ENCODE measurements at places on chromosomes 2 and 18.

GRCh38 chr2:52884761-52885352 lies 882.7 kb upstream of the CHAC2 start:
- no peak for DNase-seq

- no peak for DNase-seq
Measured at GRCh38 chr2:127098711-127099110, 8.2 kb downstream of the BIN1 start.

DNA sequence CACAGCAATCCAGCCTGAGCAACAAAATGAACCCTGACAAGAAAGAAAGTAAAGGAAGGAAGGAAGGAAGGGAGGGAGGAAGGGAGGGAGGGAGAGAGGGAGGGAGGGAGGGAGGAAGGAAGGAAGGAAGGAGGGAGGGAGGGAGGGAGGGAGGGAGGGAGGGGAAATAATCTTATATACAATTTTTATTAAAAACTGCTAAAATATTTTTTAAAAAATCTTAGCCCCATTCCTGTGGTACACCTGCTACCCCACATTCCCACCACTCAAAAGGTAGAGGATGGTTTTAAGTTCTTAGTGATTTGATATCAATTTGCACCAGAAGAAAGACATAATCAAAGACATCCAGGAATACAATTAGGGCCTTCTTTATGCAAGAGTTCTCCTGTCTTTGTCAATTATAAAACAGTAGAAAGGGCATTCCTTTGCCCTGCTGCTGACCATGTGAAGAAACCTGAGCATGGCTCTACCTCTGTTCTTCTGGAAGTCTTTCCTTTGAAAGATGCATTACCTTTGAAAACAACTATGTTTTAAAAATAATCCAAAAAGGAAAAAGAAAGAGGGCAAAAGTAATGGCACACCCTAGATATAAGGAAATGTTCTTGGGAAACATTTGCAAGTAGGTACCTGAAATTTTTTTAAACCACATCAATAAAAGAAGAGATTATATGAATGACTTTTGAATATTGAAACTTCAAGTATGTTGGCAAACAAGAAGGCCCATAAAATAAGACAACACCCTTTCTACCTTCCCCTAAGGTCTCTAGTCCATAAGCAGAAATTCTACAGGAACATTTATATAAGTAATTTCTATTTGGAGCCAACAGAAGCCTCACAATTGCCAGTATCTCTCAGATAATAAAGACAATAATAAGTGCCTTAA lies 33.7 kb upstream of the ACVR2A start:
- DNase-seq: no peak

- DNase-seq: no peak
Measured at GRCh38 chr2:159267921-159268320, 18.6 kb downstream of the WDSUB1 start.

GRCh38 chr18:9321017-9321452 lies 13.5 kb upstream of the TWSG1 start:
- no peak for DNase-seq

DNA sequence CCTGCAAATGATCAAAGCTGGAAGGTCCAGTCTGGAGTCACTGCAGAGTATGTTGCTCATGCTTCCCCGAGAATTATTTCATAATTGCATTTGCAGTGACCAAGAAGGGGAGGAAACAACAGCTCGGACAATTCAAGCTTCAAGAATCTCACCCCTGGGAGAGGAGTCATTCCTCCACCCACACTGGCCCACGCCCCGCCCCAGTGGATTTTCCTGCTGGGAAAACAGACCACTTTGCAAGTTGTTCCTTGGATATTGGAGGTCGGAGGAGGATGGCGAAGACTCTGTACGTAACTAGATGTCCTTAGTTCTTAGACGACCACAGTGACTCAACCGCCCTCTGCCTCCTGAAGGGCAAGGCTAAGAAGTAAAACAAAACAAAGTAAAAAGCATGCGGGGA lies 159.4 kb downstream of the TPO start:
- no peak for DNase-seq

GRCh38 chr2:64342195-64343099 lies 111.5 kb upstream of the LGALSL start:
- no peak for DNase-seq

DNA sequence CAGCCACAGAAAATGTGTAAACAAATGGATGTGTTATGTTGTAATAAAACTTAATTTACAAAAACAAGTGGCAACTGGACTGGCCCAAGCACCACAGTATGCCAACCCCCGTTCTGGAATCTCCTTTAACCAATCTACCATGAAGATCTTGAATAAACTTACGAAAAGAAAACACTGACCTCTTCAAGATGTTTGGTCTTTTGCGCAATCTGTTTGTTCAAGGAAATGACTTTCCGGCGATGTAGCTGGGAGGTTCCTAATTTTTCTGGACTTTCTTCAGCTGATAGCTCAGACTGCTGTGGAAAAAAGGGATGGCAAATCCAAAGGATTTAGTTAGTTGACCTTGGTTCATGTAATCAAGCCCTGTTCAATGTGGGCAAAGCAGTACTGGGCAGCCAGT lies 55.7 kb downstream of the CCDC93 start:
- DNase-seq: no peak

- DNase-seq: no peak
Measured at GRCh38 chr18:13375302-13376255, 157.0 kb downstream of the LDLRAD4 start.

DNA sequence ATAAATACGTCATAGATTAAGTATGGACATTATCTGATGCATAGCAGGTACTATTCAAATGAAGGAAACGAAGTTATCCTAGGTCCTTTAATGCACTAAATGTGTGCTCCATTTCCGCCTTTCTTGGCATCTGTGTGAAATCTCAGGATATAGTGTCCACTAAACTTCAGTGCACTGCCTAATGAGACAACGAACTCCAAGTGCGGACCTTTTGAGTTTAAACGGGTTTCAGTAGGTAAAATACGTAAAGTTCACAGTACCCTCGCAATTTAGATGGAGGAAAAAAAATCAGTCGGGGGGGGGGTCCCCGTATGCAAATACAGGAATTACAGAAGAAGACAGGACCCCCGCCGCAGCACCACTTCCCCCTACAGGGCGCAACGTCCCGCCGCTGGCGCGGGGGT lies 729 bp upstream of the REL start:
- no peak for DNase-seq

DNA sequence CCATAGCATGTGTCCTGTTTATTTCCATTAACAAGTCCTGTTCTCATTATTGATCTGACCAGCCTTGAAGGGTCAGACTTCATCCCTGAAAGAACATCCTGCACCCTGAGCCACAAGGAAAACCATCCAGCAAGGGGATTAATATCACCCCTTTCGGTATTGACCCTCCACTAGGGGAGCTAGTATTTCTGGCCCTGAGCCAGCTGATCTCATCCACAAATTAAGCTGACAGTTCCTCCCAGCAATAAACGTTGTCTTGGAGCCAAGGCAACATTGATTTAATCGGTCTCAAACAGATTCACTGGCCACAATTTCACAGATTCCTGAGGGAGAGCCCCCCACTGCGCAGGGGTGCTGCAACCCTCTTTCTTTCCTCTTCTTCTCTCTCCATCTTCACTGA lies 353.1 kb upstream of the FANCL start:
- peak; percentile 20 for DNase-seq
